NCI-H187 treated with DMSO at 0.1 percent for 48 hours (cell line): ENCODE measurements at places on chromosomes 11 and 22.

DNA sequence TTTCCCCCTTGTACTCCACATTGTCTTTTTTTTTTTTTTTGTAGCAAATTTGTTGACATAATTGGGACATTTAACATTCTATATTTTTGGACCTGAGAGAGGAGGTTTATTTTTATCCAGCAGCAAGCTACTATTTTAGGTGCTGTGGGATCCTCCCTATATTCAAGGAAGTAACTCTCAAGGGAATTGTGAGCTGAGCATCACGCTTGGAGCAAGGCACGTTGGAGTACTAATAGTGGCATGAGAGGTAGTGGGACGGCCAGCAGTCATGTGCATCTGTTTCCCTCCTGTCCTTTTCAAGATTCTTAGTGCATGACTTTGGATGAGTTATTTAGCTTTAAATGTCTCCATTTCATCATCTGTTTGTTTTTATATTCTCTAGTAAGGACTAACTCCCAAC is 52.3 kb downstream of the EXT2 start:
- no peak for DNase-seq

DNA sequence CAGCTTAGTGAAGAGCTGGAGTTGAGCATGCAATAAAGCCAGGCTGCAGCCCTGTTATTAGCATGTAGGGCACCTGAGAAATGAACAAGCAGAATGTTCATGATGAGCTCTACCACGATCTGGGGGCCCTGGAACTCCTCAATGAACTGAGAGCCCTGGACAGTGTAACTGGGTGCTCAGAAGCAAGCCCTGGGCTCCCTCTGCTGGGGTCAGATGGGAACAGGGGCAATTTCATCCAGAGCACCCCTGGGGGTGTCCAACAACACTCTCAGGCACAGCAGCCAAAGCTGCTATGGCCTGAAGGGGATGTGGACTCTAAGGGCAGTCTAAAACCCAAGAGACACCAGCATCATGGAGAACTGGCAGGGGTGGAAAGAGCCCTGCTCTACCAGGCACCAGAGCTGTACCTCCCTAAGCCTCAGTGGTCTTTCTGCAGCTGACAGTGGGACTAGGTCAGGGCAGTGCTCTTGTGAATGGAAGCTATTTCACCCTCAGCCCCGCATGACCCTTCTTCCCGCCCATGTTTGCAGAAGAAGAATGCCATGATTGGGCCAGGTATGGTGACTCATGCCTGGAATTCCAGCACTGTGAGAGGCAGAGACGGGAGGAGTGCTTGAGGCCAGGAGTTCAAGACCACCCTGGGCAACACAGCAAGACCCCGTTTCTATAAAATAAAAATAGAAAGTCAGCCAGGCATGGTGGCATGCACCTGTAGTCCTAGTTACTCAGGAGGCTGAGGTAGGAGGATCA is 28.9 kb downstream of the THOC5 start:
- no peak for DNase-seq

- no peak for DNase-seq
These were observed 23.1 kb upstream of the FZD4 start for GRCh38 chr11:86978247-86978646.

GRCh38 chr11:61947486-61948210 is 2.5 kb upstream of the BEST1 start:
- peak; percentile 28 for DNase-seq

GRCh38 chr11:47329987-47330931 is 22.2 kb downstream of the MYBPC3 start:
- no peak for DNase-seq

GRCh38 chr11:80650966-80651365 is 1210.1 kb upstream of the TENM4 start:
- no peak for DNase-seq
